Renal pelvis (tissue), 12 donors: ENCODE measurements at places on chromosomes 12 and 14. TPM values are rescaled to one million over a fixed set of nuclear protein-coding genes. Genes with fewer than 3 reads are reported as not detected.

Gene SMAGP
- 19.6 TPM for polyA plus RNA-seq

Gene PGF
- 7.2 TPM for polyA plus RNA-seq

Gene MSI1
- polyA plus RNA-seq = 25.0 TPM

Gene TAS2R14
- polyA plus RNA-seq = 2.6 TPM

Gene GNPTAB
- polyA plus RNA-seq = 36.4 TPM

Gene TCL1B
- 0.40 TPM for polyA plus RNA-seq

Gene GARIN6
- 0.09 TPM for polyA plus RNA-seq

Gene BAG5
- polyA plus RNA-seq = 28.2 TPM

Gene SLC6A15
- polyA plus RNA-seq = 0.37 TPM

Gene DEPDC4
- 5.4 TPM for polyA plus RNA-seq

DNA sequence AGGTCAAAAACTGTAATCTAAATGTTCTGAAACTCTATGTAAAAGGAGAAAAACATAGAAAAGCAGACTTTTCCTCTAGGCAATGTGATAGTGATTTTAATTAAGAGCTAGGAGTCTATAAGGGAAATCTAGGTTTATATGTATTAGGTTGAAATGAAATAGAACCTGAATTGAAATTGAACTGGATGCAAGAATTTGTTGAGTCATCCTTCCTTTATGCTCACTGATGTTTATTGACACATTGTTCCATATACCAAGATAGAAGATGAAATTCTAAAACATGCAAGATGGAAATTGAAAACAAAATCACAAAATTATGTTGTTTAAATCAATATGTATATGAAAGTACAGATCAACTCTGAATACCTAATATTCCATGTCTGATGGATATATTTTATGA, 170.4 kb upstream of the FLRT2 start:
- no peak for DNase-seq

DNA sequence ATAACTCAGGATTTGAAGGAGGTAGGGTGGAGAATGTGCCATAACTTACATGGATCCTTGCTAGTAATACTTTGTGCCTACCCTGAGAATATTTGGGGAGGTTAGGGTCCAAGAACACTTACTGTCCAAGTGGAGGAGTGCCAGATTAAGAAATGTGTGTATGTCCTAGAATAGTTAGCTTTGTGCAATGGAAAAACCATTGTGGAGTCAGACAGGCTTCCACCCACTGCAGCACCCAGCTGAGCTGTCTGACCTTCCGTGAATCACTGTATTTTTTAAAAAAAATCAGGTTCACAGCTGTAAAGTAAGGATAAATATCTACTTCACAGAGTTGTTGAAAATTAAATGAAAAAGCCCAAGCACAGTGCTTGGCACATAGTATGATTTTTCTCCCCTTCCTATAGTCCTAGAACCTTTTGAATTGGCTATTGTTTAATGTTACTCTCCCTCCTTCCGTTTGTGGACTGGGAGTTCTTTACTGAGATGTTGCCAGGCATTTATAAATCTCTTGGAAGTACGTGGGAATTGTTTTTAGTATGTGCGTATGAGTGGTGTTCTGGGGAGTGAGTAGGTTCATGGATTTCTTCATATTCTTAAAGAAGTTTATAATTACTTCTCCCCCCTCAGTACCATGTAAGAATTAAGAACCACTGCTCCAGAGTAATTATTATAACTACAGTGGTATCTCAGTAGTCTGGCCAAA, 9.2 kb downstream of the RAB21 start:
- DNase-seq = no peak

DNA sequence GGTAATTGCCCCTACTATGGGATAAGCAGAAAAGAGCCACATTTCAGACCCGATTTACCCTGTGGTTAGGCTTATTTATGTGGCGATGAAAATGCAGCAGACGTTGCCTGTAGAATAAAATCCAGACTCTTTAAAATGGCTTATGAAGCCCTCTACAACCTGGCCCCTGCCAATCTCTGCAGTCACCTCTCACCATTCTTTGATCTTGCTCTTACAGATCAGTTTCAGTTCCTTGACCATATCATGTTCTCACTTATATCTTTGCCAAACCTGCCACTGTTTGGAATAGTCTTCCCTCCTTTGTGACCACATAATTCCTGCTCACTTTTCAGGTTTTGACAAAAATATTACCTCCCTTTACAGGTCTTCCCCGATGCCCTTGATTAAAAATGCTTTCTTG, 264.3 kb upstream of the GARIN6 start:
- no peak for DNase-seq

DNA sequence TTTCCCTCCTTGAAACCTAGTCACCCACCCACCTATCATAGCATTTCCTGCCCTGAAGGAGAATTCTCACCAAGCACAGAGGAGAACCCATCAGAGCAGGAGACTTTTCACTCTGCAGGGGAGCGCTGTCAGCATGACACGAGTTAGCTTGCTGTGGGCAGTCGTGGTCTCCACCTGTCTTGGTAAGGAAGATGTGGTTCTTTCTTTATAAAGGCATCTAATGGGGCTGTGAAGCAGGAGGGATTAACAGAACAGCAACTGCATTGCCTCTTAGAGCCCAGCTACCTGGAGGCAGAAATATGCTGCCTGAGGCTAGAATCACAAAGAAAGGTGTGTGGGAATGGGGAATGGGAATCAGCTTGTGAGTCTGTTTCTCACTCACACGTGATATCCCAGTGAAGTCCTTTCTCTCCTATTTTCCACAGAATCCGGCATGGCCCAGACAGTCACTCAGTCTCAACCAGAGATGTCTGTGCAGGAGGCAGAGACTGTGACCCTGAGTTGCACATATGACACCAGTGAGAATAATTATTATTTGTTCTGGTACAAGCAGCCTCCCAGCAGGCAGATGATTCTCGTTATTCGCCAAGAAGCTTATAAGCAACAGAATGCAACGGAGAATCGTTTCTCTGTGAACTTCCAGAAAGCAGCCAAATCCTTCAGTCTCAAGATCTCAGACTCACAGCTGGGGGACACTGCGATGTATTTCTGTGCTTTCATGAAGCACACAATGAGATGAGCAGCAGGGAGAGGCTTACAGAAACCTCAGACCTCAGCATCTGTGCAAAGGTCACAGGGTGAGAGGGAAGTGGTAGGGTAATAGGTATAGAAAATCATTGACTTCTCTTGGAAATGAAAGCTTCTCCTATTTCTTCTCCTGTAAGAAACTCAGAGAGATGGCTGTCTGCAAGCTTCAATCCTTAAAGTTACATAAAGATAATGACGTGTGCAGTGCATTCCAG, 316.9 kb downstream of the DAD1 start:
- DNase-seq = no peak

DNA sequence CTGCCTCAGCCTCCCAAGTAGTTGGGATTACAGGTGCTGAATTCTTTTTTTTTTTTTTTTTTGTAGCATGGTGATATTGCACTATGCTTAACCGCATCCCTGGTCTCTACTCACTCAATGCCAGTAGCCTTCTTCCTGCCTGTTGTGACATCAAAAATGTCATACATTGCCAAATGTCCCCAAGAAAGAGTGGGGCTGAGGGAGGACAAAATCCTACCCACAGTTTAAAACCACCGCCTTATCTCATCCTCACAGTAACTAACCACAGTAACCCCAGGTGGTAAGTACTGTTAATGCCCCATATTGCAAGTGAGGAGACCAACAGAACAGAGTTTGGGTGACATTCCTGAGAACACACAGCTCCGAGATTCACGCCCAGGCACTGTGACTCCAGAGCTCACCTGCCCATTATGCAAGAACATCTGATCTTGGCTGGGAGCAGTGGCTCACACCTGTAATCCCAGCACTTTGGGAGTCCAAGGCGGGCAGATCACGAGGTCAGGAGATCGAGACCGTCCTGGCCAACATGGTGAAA, 19.6 kb downstream of the MORN3 start:
- DNase-seq = no peak

DNA sequence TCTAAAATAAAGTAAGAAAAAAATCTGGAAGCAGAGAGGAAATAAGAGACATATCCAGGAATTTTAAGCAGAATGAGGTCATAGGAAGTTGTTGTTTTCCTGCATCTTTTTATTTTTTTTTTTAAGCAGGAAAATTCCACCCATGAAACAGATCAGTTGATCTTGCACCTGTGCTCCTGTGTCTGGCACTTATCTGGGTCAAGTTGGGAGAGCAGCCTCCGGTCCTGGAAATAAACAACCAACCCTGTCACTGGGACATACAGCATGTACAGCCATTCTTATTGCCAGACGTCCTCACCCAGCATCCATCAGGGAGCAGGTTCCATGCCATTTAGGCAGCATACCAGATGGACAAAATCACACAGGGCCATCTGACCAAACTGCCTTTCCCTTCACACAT, 266.0 kb upstream of the BTG1 start:
- no peak for DNase-seq
